Erythroblast (primary cell): ENCODE measurements at places on chromosomes 5 and 9.

- DNase-seq = no peak
These were observed 9.4 kb downstream of the BBLN start for GRCh38 chr9:128169492-128169891.

GRCh38 chr5:178247481-178248456, 15.2 kb upstream of the PHYKPL start:
- no peak for DNase-seq

DNA sequence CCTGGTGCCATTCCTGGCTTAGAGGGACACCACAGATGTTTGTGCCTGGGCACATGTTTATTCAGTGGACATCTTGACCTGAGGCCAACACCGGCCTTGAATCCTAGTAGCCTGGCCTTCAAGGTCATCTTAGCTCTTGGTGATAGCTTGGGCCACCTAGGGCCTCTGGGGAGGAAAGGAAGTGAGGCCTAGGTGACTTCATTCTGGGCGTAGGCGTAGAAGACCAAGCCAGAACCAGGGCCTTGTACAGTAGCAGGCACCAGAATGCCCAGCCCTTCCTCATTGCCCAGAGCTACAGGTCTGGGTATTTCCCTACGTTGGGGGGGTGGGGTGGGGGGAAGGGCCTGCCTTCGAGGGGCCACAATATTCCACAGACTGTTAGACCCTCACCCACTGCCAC, 33.8 kb downstream of the WNK2 start:
- DNase-seq = no peak

GRCh38 chr5:122262103-122262502, 49.9 kb upstream of the SNCAIP start:
- DNase-seq = no peak
